SJSA1 (cell line): ENCODE measurements at places on chromosomes 5 and 9. TPM values are rescaled to one million over a fixed set of nuclear protein-coding genes. Genes with fewer than 3 reads are reported as not detected.
A peak's percentile ranks its signal among the peaks of the same experiment; 100 is the strongest.

Gene NME5
- total RNA-seq = not detected in 2 replicates

Gene HTR1A
- not detected in 2 replicates for total RNA-seq

Gene QRFP
- not detected in 2 replicates for total RNA-seq

Gene GRIN3A
- not detected in 2 replicates for total RNA-seq

DNA sequence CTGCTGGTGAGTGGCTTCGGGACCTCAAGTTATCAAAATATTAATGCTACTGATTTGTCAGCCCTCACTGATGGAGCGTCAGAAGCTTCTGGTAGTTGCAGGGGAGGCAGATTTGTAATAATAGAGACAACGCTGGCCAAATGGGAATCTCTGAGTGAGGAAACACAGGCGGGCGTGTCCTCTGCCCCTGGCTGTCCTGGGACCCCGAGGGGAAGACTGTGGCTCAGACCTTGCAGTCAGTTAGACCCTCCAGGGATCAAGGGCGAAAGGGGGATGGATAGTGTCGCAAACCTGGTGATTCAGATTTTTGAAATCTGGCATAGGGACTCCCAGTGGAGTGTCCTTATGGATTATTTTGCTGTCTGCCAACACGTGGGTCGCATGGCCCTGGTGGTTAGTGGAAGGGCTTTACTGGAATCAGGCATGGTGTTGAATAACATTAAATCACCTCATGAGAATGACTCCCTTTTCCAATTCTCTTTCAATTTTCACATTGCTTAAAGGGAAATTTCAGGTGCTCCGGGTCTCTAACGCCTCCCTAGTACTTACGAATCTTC lies 35.1 kb upstream of the NTNG2 start:
- H3K36me3 ChIP-seq = no peaks in the 10 kb centered on the region
- no peak overlapping the region for H3K27ac ChIP-seq
- no peak overlapping the region for H3K4me3 ChIP-seq
- H3K27me3 ChIP-seq = peaks cover 75% of the 10 kb centered on the region

- no peak for DNase-seq
- H3K4me1 ChIP-seq = peaks cover 11% of the 10 kb centered on the region
- H3K27me3 ChIP-seq = 0 out of 2 replicates have a peak, but pooled peaks cover 3% of the 10 kb centered on the region
- 0 out of 2 replicates have a peak, but pooled peaks cover 2% of the 10 kb centered on the region for H3K36me3 ChIP-seq
Observed at GRCh38 chr9:136242248-136242647, 3.4 kb downstream of the QSOX2 start.

- DNase-seq = no peak
- peaks cover 12% of the 10 kb centered on the region for H3K36me3 ChIP-seq
- H3K27ac ChIP-seq = no peak overlapping the region
- no peaks in the 10 kb centered on the region for H3K4me1 ChIP-seq
- no peak overlapping the region for H3K4me3 ChIP-seq
Observed at GRCh38 chr5:36664766-36665165, 58.4 kb downstream of the SLC1A3 start.

- no peak overlapping the region for H3K27ac ChIP-seq
- H3K4me1 ChIP-seq = peaks cover 32% of the 10 kb centered on the region
- H3K36me3 ChIP-seq = peaks cover 44% of the 10 kb centered on the region
- no peak overlapping the region for H3K4me3 ChIP-seq
Observed at GRCh38 chr5:172180936-172181335, 7.1 kb downstream of the STK10 start.

DNA sequence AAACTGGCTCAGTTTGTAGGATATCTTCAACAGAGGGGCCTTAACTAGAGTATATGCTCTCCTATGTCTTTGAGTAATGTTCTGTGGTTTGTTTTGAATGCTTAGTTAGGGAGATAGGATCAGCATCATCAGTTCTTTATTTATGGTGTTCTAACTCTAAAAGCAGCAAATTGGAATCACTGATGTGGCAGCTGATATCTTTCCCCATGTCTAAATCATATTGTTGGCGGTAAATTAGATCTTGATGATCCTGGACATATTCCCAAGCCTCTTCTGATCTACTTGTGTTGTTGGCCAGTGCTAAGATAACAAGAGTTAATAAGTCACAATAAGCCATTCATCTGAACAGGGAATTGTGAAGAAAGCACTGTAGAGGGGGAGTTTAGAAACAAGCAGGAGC lies 332.4 kb upstream of the DAB2 start:
- peaks cover 3% of the 10 kb centered on the region; the same call in 1 of the 2 replicates for H3K36me3 ChIP-seq
- no peak overlapping the region for H3K4me3 ChIP-seq
- H3K27me3 ChIP-seq = no peaks in the 10 kb centered on the region

DNA sequence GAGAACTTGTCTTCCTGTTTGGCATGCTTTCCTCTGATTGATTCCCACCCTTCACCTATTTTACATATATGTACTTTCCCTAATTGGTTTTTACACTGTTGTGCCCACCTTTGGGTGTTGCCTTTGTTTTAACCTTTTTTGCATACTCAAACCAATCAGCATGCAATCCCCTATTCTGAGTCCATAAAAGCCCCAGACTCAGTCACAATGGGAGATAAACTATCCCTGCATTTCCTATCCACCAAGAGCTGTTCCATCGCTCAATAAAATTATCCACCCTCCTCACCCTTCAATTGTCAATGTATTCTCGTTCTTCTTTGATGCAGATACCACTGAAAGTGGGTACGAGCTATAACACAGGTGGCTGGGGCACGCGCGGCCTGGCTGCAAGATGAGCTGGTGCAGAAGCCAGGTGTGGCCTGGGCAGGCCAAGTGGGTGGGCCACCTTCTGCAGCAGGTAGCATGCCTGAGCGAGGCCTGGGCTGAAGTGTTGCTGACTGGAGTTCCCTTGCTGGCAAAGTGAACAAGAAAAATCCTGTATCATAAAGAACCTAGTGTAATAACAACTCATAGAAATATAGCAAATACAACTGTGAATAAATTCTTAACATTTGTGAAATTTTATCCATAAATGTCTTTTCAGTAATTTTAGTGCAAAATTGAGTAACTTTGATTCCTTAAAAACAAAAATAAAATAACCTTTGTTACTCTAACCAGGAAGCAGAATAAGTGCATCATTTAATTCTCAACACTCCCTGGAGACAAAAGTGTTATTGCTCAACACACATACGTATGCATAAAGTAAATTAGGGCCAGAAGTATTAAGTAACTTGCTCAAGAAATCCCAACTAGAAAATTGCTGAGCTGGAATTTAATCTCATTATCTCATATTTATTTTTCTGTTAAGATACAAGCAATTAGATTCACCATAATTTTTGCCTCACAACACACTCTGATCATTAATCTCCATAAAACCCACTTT lies 685.3 kb upstream of the EDIL3 start:
- no peak overlapping the region for H3K27ac ChIP-seq
- no peak overlapping the region for H3K4me3 ChIP-seq
- no peaks in the 10 kb centered on the region for H3K36me3 ChIP-seq
- no peaks in the 10 kb centered on the region for H3K4me1 ChIP-seq

- no peaks in the 10 kb centered on the region for H3K27me3 ChIP-seq
- H3K4me1 ChIP-seq = peaks cover 5% of the 10 kb centered on the region; the same call in 1 of the 2 replicates
- H3K27ac ChIP-seq = no peak overlapping the region
- no peak for DNase-seq
Observed at GRCh38 chr5:115297031-115297430, 577 bp upstream of the CCDC112 start.

DNA sequence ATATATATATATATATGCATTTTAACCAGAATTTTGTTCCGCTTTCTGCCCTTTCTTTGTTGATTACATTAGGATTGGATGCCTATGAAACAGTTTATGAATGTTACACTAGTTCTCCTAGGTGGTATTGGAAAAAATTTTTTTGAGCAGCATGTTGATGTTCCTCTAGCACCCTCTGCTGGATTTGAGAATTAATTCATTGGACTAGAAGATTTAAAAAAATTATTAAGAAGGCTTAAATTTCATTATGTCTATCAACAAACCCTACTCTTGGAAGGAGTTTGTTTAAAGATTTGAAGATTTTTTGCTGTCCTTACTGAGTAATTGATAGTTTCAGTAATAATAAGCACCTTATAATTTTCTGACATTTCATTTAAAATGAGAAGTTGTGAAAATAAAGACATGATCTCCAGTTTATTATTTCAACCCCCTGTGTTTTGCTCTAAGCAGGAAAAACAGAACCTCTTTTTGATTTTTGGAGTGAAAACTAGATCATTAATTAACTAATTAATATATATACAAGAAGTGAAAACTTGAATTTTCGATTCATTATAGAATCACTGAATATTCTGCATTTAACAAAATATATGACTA lies 89.6 kb downstream of the CCDC171 start:
- H3K27ac ChIP-seq = no peak overlapping the region
- no peaks in the 10 kb centered on the region for H3K27me3 ChIP-seq
- H3K4me1 ChIP-seq = no peaks in the 10 kb centered on the region
- no peaks in the 10 kb centered on the region for H3K36me3 ChIP-seq

DNA sequence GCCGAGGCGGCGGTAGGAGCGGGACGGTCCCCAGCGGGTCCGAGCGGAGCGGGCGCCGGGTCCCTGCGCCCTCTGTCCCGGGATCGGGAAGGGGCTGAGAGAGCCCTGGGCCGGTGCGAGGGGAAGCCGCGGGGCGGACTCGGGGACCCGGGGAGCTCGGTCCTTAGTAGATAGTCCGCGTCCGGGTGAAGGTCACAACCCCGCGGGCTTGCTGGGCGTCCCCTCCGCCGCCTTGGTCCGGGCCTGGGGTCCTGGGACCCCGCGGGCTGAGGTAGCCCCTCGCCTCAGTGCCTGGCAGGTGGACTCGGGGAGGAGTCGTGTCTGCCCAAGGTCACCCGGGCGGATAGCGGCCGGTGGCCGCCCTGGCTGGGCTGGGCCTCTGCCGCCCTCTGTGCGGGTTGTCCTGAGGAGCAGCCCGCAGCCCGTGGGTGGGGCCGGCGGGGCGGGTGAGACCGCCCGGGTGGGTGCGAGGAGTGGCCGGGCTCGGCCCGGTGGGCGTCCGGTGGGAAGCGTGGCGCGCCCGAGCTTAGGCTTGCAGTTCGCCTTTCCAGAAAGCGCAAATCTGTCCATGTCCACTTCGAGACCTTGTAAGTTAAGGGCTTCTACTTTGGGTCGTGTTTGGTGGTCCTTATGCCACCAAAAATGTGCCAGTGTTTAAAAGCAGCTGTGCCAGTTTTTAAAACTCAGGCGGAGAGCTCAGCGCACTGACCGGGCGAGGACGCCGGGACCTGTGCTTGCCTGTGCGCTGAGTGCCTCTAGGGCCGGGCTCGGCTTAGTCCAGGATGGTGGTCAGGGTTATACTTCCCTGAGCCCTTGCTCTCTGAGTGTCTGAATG lies 554 bp downstream of the SDHA start:
- H3K4me1 ChIP-seq = peaks cover 11% of the 10 kb centered on the region
- H3K27me3 ChIP-seq = no peaks in the 10 kb centered on the region
- peak overlapping the region; percentile 30 for H3K27ac ChIP-seq
- peaks cover 20% of the 10 kb centered on the region for H3K36me3 ChIP-seq

DNA sequence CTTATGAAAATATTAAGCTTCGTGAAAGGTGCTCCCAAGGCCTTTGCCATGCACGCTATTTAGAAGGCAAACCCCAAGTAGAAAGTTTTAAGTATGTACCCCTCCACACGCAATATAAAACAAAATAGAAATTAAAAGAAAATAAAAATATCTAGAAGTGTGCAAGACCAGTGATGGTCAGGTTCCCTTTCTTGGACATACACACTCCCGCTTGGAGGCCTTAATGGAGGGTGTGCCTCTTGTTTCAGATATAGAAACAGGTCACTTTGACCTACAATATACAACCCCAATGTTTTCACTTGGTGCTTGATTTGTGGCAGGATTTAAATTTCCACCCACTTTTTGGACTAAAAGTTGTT lies 127.4 kb upstream of the STC2 start:
- H3K4me3 ChIP-seq = no peak overlapping the region
- no peak for DNase-seq
- H3K4me1 ChIP-seq = peaks cover 55% of the 10 kb centered on the region
- H3K27ac ChIP-seq = peak overlapping the region; percentile 97

DNA sequence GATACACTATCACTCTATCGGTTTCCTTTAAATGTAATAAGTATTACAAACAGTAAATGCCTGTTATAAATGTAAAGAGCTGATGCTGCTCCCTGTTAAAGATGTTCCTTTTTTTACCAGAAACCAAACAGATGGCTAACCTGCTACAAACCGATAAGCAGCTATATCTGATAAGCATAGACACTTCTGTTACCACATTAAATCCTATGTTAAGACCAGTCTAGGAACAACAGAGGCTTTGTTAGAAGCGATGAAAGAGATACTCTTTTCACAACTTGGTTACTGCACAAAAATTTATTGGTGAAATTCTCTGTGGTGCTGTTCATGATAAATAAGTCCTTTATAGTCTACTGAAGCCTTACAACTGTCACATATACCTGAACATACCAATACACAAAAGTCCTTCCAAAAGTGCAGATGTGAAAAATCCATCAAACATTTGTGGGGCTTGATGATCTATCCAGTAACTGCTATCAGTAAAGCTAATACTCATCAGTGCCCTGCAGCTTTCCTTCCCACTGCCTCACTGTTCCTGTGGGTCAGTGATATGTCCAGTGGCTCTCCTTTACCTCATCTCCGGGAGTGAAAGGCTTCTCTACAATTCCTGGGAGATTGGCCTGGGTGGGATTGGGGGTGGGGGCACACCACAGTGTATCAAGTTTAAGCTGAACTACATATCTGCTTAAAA lies 25.8 kb upstream of the PRXL2C start:
- H3K4me3 ChIP-seq = no peak overlapping the region
- DNase-seq = no peak
- H3K27ac ChIP-seq = no peak overlapping the region
